ENCODE measurements at places on chromosomes 3 and 15.

DNA sequence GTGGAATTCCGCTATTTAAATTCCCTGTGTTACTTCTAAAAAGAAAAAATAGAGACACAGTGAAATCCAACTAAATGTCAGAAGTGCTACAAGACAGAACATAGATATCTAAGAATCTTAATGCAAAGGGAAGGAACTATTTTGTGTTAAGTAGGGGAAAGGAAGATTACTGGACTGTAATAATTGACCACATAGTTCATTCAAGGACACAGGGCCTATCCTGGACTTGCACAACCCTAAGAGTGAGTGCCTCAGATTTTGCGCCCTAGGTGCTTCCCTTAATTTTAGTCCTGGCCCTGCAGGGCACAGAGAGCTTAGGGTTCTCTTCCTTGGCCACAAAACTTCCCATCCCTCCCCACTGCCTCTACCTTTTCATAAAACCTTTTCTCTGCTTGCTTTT, 3.5 kb upstream of the IL20RB start:
- no peak overlapping the region for H3K27ac ChIP-seq
- DNase-seq: peak; percentile 57
- peaks cover 7% of the 10 kb centered on the region for H3K4me1 ChIP-seq
- no peak overlapping the region for H3K4me3 ChIP-seq

DNA sequence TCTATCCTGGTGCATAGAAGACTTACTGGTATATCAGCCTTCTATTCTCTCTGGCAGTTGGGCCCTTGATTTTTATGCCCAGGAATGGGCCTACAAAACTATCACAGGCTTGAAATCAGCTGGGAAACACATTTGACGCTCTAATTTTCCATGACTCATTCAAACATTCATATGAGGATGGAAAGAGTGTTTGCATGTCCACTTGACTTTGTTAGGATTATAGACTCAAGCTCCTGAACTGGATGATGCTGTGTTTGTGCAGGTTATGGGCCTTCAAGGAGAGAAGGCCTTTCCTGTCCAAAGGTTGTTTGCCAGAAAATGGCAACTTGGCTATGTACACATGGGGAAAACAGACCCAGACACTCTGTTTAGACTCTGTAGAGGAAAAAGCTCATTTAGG, 219.9 kb downstream of the GAP43 start:
- H3K27me3 ChIP-seq: no peaks in the 10 kb centered on the region
- peak; percentile 57 for DNase-seq
- no peak overlapping the region for H3K27ac ChIP-seq
- H3K4me1 ChIP-seq: no peaks in the 10 kb centered on the region
- H3K4me3 ChIP-seq: no peak overlapping the region

GRCh38 chr3:10708216-10708893, 107.7 kb upstream of the SLC6A11 start:
- no peak for DNase-seq
- no peak overlapping the region for H3K4me3 ChIP-seq
- H3K4me1 ChIP-seq: peaks cover 5% of the 10 kb centered on the region
- H3K27me3 ChIP-seq: peaks cover 83% of the 10 kb centered on the region

- DNase-seq: peak; percentile 73
- H3K4me1 ChIP-seq: peaks cover 2% of the 10 kb centered on the region
- peak overlapping the region; percentile 51 for H3K4me3 ChIP-seq
- no peaks in the 10 kb centered on the region for H3K27me3 ChIP-seq
Observed at GRCh38 chr15:99613887-99614647, 48.3 kb downstream of the MEF2A start.

DNA sequence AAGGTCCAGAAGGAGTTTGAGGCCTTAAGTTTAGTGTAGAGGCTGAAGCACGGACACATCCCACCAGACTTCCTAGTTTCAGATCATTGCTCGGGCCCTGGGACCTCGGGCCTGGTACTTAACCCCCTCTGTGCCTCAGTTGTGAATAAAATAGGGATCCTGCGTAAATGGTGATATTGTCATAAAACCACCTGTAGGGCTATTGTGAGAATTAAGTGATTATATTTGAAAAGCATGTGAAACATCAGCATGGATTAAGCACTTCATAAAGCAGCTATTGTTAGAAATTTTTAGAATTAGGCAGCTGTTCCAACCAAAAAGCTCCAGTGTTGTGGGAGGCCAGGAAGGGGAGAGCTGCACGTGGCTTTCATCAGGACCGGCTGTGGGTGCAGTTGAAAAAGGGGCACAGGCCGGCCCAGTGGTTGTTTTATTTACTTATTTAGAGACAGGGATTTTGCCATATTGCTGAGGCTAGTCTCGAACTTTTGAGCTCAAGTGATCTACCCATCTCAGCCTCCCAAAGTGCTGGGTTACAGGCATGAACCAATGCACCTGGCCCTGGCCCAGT, 4.4 kb downstream of the RCCD1 start:
- H3K27me3 ChIP-seq: no peaks in the 10 kb centered on the region
- peaks cover 32% of the 10 kb centered on the region for H3K36me3 ChIP-seq
- H3K4me1 ChIP-seq: peaks cover 18% of the 10 kb centered on the region
- H3K4me3 ChIP-seq: no peak overlapping the region
- DNase-seq: no peak

DNA sequence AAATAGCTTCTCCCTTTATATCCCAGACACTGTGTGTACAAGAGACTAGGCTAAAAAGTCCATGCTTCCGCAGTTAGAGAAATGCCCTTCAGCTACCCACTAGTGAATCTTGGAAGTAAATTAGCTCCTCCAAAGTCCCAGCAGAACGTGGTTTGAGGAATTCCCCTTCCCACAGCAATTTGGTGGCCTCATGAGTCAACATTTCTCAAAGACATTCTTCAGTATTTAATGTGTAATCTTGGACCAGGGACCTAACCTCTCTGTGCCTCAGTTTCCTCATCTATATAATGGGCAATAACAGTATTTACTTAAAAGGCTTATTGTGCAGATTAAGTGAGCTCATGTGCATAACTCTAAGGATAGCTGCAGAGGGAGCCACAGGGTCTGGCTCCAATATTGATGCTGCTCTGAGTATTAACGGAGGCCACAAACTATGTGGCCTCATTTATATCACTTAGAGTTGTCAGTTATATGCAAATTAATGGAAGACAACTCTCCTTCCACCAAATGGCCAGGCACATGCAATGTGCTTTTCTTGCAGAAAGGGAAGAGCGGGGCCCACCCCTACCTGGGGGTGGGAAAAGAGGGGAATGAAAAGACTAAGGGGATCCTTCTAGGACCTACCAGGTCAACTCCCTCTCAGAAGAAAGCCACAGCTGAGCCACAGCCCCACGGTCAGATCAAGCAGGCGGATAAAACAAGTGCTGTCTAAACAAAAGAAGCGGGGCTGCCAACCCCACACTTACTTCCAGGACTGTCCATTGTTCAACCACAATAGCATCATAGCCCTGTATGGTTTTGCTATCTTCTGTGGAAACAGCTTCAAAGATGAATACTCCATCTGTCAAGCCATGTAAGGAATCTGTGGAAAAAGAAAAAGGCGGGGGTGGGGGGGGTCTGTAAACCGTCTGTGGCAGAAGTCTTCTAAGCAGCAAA, 92.4 kb downstream of the OXNAD1 start:
- DNase-seq: no peak
- no peak overlapping the region for H3K27ac ChIP-seq
- H3K4me1 ChIP-seq: peaks cover 3% of the 10 kb centered on the region
- no peaks in the 10 kb centered on the region for H3K27me3 ChIP-seq
- H3K4me3 ChIP-seq: no peak overlapping the region
- peaks cover 32% of the 10 kb centered on the region for H3K36me3 ChIP-seq

GRCh38 chr3:31488475-31489017, 44.2 kb upstream of the STT3B start:
- no peak overlapping the region for H3K4me3 ChIP-seq
- H3K27me3 ChIP-seq: no peaks in the 10 kb centered on the region
- H3K36me3 ChIP-seq: no peaks in the 10 kb centered on the region
- no peaks in the 10 kb centered on the region for H3K4me1 ChIP-seq

Data from mesenchymal stem cell (in vitro differentiated cells and primary cell).